Fibroblast of lung (primary cell): ENCODE measurements at places on chromosomes 16 and 17. TPM values are rescaled to one million over a fixed set of nuclear protein-coding genes. Genes with fewer than 3 reads are reported as not detected.

Gene KRT12
- not detected in 2 replicates for total RNA-seq

Gene ITGB3
- 13.1 and 22.0 TPM in 2 replicates for total RNA-seq

Gene COPS3
- total RNA-seq, result 59.8 and 62.3 TPM in 2 replicates

Gene ETV4
- total RNA-seq, result 0.33 and 0.51 TPM in 2 replicates

Gene IGSF6
- under 0.01 TPM in 1 of 2 replicates, not detected in the other for total RNA-seq

Gene WNT9B
- not detected in 2 replicates for total RNA-seq

Gene EFNB3
- 0.26 and 0.33 TPM in 2 replicates for total RNA-seq

Gene JUP
- 6.4 and 13.2 TPM in 2 replicates for total RNA-seq

Gene TMEM106A
- total RNA-seq, result 0.77 and 1.5 TPM in 2 replicates

Gene NUP85
- total RNA-seq, result 18.5 and 21.3 TPM in 2 replicates

Gene DNAI2
- not detected in 2 replicates for total RNA-seq

Gene CTRB1
- not detected in 2 replicates for total RNA-seq

Gene HOXB9
- total RNA-seq, result not detected in 2 replicates

Gene CORO6
- total RNA-seq, result 9.8 and 19.3 TPM in 2 replicates

Gene MYL4
- not detected in 2 replicates for total RNA-seq

Gene KRT13
- not detected in 2 replicates for total RNA-seq

Gene PARD6A
- total RNA-seq, result 4.1 and 4.8 TPM in 2 replicates

Gene TBC1D3K
- not detected in 2 replicates for total RNA-seq

Gene G6PC1
- not detected in 2 replicates for total RNA-seq

Gene TMEM97
- total RNA-seq, result 16.9 and 43.6 TPM in 2 replicates

Gene GGT6
- not detected in 2 replicates for total RNA-seq

Gene CRHR1
- total RNA-seq, result not detected in 2 replicates

Gene VMO1
- total RNA-seq, result 0.33 and 1.5 TPM in 2 replicates

Gene ITGAD
- not detected in 2 replicates for total RNA-seq

Gene MILR1
- 4.4 and 9.1 TPM in 2 replicates for total RNA-seq

Gene NEURL4
- total RNA-seq, result 18.2 and 20.1 TPM in 2 replicates

Gene KRTAP2-2
- not detected in 2 replicates for total RNA-seq

Gene SREBF1
- 51.9 and 77.6 TPM in 2 replicates for total RNA-seq

Gene SGCA
- 4.1 and 4.3 TPM in 2 replicates for total RNA-seq

Gene TLCD2
- total RNA-seq, result 5.1 and 9.7 TPM in 2 replicates

Gene PTGES3L
- total RNA-seq, result 0.17 TPM in 1 of 2 replicates, not detected in the other

Gene COX6A2
- not detected in 2 replicates for total RNA-seq

Gene TEKT5
- total RNA-seq, result 0.26 TPM in 1 of 2 replicates, not detected in the other

Gene TM4SF5
- not detected in 2 replicates for total RNA-seq

Gene FAM171A2
- total RNA-seq, result 5.0 and 6.4 TPM in 2 replicates

Gene C17orf113
- total RNA-seq, result 0.26 and 0.66 TPM in 2 replicates

Gene PLK1
- total RNA-seq, result 0.77 and 6.3 TPM in 2 replicates

Gene CPHXL2
- not detected in 2 replicates for total RNA-seq

Gene ABCC12
- not detected in 2 replicates for total RNA-seq

Gene UNC13D
- total RNA-seq, result 1.5 TPM in 2 replicates

Gene C1QTNF1
- total RNA-seq, result 32.4 and 45.2 TPM in 2 replicates

Gene GPR142
- total RNA-seq, result not detected in 2 replicates

Gene CDH8
- under 0.01 TPM in 1 of 2 replicates, not detected in the other for total RNA-seq

Gene SMIM36
- total RNA-seq, result not detected in 2 replicates

Gene CLEC18A
- under 0.01 and 0.33 TPM in 2 replicates for total RNA-seq

Gene CHMP6
- 9.2 and 11.2 TPM in 2 replicates for total RNA-seq

Gene NOD2
- 0.26 and 0.50 TPM in 2 replicates for total RNA-seq

Gene SECTM1
- total RNA-seq, result 17.3 and 31.1 TPM in 2 replicates

Gene CCDC43
- 34.7 and 35.2 TPM in 2 replicates for total RNA-seq

Gene PPY
- total RNA-seq, result not detected in 2 replicates

Gene SEPTIN12
- not detected in 2 replicates for total RNA-seq

Gene KIF19
- under 0.01 TPM in 1 of 2 replicates, not detected in the other for total RNA-seq

Gene KCNH6
- total RNA-seq, result not detected in 2 replicates

Gene SLC38A7
- total RNA-seq, result 23.9 and 30.1 TPM in 2 replicates

Gene ASIC2
- total RNA-seq, result 0.50 and 0.51 TPM in 2 replicates

Gene RHBDF1
- total RNA-seq, result 32.9 and 53.8 TPM in 2 replicates

Gene GUCY2D
- not detected in 2 replicates for total RNA-seq
